ENCODE measurements at places on chromosomes 1 and 21. TPM values are rescaled to one million over a fixed set of nuclear protein-coding genes. Genes with fewer than 3 reads are reported as not detected.
A peak's percentile ranks its signal among the peaks of the same experiment; 100 is the strongest.

DNA sequence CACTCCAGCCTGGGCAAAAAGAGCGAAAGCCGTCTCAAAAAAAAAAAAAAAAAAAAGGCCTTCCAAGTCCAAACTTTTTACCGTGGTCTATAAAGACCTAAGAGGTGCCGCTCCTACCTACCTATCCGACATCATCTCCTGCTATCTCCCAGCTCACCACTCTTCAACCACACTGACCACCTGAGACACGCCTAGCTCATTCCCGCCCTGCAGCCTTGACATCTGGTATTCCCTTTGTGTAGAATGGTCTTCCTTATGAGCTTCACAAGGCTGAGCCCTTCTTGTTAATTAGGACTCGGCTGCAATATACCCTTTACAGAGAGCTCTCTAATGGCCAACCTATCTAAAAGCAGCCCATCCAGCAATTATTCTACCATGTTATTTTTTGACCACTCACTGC, 680 bp downstream of the MAGOH start:
- no peak for DNase-seq

DNA sequence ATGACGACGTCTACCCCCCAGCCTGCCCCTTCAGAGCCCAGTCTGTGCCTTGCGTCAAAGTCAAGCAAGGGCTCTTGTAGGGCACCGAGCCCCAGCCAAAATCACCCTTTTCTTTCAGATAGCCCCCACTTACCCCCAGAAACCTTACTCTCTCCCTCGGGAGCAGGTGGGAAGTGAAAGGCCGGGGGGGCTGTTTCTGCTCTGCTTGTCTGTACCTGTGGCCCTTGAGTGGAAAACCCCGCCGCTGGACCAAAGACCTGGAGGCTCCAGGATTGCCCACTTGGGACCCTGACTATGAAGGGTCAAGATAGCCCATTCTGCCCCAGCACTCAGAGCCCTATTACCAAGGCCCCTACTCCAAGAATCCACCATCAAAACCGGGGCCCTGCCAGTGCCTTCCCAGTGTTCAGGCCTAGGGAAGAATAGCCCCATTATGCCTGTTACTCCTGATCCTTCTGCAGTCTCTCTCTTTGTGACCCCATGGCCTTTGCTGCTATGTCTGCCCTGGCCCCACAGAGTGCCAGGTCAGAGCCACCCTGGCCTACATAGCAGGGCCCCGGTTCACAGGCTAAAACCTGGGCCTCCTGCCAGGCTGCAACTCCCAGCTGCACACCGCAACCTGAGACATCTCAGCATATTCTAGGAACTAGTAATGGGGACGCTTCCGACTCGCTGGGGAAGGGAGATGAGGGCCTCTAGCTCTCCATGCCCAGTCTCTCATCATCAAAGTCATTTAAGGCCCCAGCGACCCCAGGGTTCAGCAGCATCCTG, 22.2 kb upstream of the HPDL start:
- DNase-seq, result no peak

DNA sequence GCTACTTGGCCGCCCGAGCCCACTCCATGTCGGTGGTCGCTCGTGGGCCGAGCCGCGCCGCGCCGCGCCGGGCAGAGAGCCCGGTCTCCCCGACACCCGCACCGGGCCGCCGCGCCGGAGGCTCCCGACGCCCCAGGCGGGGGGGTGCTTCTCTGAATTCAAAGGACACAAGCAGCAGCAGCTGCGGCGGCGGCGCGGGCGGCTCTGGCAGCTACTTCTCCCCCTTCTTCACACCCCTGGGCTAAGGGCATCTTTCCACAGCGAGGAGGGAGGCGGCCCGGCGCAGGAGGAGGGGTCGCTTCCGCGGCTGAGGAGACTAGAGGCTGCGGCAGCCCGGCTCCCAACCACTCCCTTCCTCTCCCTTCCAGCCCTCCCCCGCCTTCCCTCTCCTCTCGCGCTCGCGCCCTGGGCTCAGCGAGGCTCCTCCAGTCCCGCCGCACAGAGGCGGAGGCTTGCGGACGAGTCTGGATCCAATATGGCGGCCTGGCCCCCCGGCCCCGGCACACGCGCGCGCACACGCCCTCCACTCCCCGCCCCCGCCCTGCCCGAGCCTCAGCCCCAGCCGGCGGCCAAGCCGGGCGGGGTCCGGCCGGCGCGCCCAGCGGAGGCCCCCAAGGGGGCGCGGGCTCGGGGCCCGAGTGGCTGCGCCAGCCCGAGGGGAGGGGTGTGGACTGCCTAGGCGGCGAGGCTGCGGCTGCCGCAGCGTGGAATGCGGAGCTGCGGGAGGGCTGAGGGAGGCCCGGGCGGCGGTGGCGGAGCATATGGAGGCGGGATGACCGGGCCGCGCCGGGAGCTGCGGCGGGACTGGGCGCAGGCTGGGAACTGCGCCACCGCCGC, at the start of gene CDC42BPA:
CDC42BPA (minus strand) TSS at position 477 of the 837 bp plus-strand sequence. CDS start 1,310 bp downstream, outside the sequence.
- peak; percentile 74 for DNase-seq

Gene CRABP2
- 0.27 TPM for total RNA-seq

DNA sequence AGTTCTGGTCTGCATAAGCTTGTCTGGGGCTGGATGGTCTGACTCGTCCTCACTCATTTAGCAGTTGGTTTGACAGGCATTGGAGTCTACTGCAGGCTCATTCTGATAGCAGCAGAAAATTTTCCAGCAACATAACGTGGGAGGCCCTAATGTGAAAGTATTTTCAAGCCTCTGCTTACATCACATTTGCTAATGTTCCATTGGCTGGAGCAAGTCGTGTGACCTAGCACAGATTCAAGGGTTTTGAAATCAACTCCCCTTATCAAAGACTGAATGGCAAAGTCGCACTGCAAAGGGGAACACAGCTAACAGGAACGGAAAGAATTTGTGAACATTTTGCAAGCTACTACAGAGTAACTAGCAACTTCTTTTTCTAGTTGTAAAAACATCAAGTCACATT, 2.3 kb upstream of the USH2A start:
- no peak for DNase-seq

DNA sequence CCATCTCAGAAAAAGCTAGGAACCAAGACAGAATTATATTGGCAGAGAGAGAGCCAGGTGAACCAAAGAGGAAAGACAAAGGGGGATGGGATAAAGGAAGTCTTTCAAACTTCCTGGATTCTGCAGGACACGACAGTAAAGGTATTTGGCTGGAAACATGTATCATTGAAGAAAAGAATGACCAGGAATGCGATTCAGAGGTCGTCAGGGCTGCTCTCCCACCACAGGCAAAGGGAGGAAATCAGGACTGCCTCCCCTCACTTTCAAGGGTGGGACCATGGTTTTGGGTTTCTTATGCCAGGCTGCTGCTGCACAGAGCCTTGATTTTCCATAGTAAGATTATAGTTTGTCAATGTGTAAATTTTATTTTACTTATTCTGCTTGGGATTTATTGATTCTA, 848.8 kb downstream of the BRINP3 start:
- DNase-seq, result no peak

DNA sequence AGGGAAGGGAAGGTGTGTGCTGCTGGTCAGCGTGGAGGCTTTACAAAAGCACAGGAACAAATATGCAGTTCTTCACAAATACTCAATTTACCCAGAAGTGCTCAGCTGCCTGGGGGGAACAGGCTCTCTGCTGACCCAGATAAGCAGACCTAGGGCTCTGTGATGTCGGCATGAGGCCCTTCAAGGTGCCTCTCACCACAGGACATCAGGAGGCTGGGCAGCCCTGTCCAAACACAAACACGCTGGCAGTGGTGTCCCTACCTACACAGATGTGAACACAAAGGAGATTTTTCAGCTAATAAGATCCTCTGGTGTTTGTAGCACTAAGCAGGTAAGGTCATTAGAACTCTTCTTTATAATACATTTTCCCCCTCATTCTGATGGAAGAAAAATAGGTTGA, 243.0 kb upstream of the PROX1 start:
- DNase-seq, result no peak

DNA sequence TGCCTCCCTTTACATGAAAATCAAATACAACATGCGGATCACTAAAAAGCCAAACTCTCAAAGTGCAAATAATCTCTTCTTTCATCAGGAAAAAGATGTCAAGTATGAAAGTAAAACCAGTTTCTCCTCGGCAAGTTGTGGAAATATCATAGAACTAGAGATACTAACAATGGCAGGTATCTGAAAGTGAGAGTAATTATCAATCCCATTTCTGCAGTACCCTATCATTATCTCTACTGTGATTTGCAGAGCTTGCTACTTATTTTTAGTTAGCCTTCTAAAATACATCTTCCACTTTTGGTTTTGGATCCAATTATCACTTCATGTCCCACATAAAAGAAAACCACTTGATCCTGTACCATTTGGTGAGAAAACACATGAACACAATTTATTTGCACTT, 3.0 kb downstream of the TP53BP2 start:
- DNase-seq, result no peak

DNA sequence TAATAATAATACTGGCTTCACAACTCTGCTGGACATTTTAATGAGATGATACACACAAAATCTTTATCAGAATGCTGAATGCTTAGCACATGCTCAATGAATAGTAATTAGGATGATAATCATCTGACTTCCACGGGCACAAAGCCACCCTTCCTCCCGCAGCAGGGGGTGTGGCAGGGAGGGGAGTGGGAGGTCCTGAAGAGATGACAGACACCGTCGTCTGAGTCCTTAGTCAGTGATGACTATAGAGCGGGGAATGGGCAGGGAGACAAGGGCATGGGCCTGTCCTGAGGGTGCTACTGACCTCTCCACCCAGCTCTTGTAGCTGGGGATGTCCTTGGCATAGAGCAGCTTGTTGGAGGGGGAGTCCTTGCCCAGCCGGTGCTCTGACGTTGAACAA, 117.6 kb upstream of the CD34 start:
- no peak for DNase-seq

DNA sequence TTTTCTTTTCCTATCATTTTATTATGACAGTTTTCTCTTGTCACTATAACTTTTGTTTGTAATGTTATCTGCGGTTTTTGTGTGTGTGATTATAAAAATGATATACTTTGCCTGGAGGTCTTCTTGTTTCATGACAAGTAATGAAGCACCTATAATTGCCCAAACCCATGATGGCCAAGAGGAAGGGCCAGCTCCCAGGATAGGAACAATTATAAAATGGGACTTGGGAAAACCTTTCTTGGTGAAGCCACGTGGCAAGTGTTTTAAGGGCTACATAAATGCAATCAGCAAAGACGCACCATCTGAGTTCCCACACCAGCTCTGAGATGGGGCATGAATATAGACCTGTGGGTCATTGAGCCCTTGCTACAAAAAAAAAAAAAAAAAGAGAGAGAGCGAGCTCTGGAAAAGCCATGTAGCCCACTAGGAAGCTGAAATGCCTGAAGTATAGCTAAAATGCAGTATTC, 462.6 kb upstream of the RUNX1 start:
- no peak for DNase-seq

Gene RGS5
- total RNA-seq, result 0.27 TPM

DNA sequence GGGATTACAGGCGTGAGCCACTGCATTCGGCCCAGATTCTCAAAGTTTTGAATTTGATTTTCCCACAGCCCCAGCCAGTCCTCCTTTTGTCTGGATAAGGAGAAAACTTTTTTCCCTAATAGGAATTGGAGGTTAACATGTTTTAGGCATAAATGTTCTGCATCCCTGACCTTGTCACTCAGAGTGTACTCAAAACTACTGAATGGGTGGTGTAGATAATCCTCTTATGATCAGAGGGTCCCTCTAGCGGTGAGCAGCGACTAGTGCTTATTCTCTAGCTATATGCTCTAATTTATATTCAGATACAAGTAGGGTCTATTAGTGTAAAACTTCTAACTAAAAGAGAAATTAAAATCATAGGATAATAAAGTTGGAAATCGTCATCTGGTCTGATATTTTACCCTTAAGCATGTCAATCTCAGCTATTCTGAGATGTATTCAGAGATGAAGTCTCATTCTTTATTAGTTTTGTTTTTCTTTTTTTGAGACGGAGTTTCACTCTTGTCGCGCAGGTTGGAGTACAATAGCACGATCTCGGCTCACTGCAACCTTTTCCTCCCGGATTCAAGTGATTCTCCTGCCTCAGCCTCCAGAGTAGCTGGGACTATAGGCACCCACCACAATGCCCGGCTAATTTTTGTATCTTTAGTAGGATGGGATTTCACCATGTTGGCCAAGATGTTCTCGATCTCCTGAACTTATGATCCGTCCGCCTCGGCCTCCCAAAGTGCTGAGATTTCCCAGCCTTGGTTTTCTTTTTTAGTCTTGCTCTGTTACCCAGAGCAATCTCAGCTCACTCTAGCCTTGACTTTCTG, 2.7 kb upstream of the PSMD4 start:
- peak; percentile 87 for DNase-seq

DNA sequence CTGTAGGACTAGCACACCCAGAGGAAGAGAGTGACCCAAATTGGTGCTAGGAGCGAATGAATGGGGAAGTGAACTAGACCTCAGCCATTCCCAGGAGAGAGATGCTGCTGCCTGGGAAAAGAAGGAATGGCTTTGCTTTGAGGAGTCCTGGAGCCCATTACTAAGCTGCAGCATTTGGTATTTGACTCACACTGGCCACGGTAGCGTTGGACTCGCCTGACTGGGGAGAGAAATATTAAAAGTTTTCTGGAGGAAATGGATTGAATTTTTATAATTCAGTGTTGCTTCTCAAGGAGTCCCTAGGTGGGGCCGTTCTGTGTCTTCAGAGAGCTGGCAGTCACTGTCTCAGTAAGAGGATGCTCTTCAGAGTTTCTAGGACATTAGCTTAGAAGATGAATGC, 40.2 kb downstream of the PIK3CD start:
- no peak for DNase-seq

DNA sequence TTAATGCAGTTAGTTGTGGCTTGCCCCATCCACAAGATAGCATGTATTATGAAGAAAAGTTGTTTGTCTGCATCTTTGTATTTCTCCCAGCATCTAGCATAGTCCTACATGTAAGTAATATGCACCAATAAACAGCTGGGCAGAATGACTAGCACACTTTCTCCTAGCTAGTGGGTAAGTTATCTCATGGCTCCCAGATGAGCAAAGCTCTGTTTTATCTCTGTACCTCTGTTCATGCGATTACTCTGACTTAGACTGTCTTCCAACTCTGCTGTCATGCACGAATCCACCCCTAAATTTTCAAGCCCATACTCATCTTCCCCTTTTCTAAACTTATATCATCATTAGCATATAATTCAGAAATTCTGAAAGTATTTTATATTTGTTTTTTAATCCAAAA, 37.5 kb upstream of the KCTD3 start:
- no peak for DNase-seq

Gene CFAP45
- total RNA-seq, result 0.81 TPM

DNA sequence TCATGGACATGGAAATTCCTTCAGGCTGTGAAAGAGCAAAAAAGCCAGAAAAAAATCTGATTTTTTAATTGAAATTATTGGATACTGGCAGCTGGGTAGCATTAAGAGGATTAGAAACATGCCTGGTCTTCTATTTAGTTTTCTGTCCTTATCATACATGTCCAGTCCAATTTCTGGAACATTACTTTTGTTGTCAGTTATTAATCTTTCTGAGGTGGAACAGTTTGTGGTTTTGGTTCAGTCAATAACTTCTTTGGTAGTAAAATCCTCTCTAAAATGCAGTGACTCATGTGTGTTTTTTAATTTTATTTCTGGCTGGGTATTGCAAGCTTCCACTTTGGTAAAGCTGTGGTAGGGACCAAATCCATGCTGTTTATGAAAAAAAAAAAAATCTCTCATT, 687.0 kb upstream of the ADGRL2 start:
- no peak for DNase-seq

- no peak for DNase-seq
These were observed 470.9 kb downstream of the TTLL7 start for GRCh38 chr1:83527987-83528386.

Gene MX2
- total RNA-seq, result 25.3 TPM

Gene KLF17
- total RNA-seq, result under 0.01 TPM

Gene FAM89A
- 6.7 TPM for total RNA-seq
